Sigmoid colon (tissue), 7 donors: ENCODE measurements at places on chromosomes 7 and 10. TPM values are rescaled to one million over a fixed set of nuclear protein-coding genes. Genes with fewer than 3 reads are reported as not detected.

DNA sequence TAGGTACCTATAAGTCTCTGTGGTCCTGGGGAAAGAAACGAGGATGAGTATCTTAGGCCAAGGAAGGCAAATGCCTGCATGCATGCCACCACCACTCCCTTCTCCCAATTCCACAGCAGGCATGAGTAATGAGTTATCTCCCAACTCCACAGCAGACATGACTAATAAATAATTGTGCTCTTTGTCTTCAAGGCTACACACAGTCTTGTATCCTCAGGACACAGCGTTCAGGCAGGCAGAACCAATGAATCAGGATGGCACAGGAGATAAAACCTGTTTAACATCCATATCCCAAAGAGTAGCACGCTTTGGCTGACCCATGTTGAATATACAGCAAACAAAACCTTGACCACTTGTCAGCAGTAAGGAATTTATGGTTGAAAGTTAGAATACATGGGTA lies 229.7 kb upstream of the NFE2L3 start:
- H3K4me3 ChIP-seq, result no peak overlapping the region
- no peaks in the 10 kb centered on the region for H3K4me1 ChIP-seq
- DNase-seq, result no peak
- H3K36me3 ChIP-seq, result no peaks in the 10 kb centered on the region
- no peak overlapping the region for H3K27ac ChIP-seq

GRCh38 chr10:85224366-85224940 lies 896.1 kb downstream of the CCSER2 start:
- H3K4me3 ChIP-seq, result no peak overlapping the region
- H3K27ac ChIP-seq, result no peak overlapping the region
- no peaks in the 10 kb centered on the region for H3K36me3 ChIP-seq
- DNase-seq, result no peak

DNA sequence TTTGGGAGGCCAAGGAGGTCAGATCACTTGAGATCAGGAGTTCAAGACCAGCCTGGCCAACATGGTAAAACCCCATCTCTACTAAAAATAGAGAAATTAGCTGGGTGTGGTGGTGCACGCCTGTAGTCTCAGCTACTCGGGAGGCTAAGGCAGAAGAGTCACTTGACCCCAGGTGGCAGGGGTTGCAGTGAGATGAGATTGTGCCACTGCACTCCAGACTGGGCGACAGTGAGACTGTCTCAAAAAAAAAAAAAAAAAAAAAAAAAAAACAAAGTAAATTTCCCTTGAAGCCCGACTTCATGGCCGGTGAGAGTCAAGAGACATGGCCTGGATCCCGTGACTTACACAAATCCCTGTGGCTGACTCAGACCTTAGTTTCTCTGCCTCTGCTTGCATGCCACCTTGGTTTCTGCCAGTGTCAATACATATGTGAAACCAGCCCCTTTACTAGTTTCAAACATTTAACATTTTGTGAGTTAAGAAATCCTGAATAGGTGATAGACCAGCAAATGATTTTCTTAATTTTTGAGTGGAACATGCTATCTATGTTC lies 62.8 kb downstream of the ZEB1 start:
- no peaks in the 10 kb centered on the region for H3K27me3 ChIP-seq
- no peak overlapping the region for H3K4me3 ChIP-seq
- no peak overlapping the region for H3K27ac ChIP-seq
- no peak for DNase-seq
- no peaks in the 10 kb centered on the region for H3K4me1 ChIP-seq
- H3K36me3 ChIP-seq, result no peaks in the 10 kb centered on the region

DNA sequence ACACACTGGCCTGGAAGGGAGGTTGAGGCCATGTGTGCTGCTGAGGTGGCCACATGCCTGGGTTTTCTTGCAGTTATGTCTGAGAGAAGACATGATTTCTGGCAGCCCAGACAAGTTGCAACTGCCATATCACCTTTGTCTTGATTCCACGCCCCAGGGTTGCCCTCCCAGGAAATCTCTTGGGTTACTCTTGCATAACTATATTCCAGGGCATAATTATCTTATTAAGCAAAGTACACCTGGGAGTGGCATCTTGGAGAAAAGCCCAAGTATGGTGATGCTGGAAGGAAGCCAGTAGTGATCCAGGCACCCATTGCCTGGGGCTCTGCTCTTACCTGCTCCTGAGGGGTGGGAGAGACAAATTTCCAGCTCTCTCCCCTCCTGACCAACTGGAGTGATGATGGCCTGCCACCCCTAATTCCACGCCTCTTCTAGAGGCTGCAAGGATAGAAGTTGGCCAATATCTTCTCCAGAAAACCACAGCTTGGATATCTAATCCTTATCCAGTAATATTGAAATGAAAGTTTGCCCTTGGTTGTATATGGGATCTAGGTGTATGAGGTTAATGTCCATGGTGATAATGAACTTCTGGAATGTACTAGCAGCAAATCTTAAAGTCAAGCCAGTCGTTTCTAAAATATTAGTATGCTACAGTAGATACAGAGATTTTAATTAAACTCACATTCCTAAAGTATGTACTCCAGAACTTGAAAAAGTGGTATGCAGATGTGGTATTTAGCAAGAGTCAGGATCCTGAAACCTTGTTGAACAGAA lies 5.0 kb downstream of the AKR1B10 start:
- H3K4me3 ChIP-seq, result no peak overlapping the region
- DNase-seq, result no peak
- no peaks in the 10 kb centered on the region for H3K36me3 ChIP-seq

GRCh38 chr7:74466196-74466813 lies 12.6 kb downstream of the GTF2IRD1 start:
- H3K36me3 ChIP-seq, result no peaks in the 10 kb centered on the region
- H3K27me3 ChIP-seq, result no peaks in the 10 kb centered on the region
- H3K27ac ChIP-seq, result peak overlapping the region; percentile 74
- no peaks in the 10 kb centered on the region for H3K4me1 ChIP-seq
- no peak overlapping the region for H3K4me3 ChIP-seq

DNA sequence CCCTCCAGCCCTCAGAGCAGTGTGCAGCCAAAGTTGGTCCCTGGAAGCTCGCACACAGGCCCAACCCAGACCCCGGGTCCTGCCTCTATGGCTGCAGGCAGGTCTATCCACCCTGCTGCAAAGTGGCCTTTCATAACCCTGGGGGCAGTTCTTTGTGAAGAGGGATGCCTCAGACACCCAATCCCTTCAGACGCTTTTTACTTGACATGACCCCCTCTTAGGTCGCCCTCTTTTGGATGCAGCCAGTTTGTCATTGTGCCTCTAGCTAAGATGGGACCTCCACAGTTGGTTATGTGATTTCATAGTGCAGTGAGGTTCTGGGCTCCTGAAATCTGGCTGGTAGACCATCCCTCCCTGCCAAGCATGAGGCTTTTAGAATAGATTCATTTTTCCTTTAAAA lies 27.3 kb downstream of the SMKR1 start:
- no peak for DNase-seq
- no peak overlapping the region for H3K4me3 ChIP-seq
- H3K27ac ChIP-seq, result no peak overlapping the region
- H3K27me3 ChIP-seq, result no peaks in the 10 kb centered on the region

GRCh38 chr10:72316748-72317435 lies 37.8 kb downstream of the DNAJB12 start:
- peaks cover 56% of the 10 kb centered on the region for H3K4me1 ChIP-seq
- H3K4me3 ChIP-seq, result no peak overlapping the region
- H3K36me3 ChIP-seq, result no peaks in the 10 kb centered on the region
- no peaks in the 10 kb centered on the region for H3K27me3 ChIP-seq
- peak overlapping the region; percentile 69 for H3K27ac ChIP-seq

- H3K4me3 ChIP-seq, result no peak overlapping the region
- DNase-seq, result no peak
- no peaks in the 10 kb centered on the region for H3K27me3 ChIP-seq
- no peaks in the 10 kb centered on the region for H3K36me3 ChIP-seq
- peaks cover 40% of the 10 kb centered on the region for H3K4me1 ChIP-seq
- H3K27ac ChIP-seq, result peak overlapping the region; percentile 35
Measured at GRCh38 chr10:97494151-97494550, 4.1 kb downstream of the MMS19 start.

Gene PON1
- not detected for total RNA-seq

DNA sequence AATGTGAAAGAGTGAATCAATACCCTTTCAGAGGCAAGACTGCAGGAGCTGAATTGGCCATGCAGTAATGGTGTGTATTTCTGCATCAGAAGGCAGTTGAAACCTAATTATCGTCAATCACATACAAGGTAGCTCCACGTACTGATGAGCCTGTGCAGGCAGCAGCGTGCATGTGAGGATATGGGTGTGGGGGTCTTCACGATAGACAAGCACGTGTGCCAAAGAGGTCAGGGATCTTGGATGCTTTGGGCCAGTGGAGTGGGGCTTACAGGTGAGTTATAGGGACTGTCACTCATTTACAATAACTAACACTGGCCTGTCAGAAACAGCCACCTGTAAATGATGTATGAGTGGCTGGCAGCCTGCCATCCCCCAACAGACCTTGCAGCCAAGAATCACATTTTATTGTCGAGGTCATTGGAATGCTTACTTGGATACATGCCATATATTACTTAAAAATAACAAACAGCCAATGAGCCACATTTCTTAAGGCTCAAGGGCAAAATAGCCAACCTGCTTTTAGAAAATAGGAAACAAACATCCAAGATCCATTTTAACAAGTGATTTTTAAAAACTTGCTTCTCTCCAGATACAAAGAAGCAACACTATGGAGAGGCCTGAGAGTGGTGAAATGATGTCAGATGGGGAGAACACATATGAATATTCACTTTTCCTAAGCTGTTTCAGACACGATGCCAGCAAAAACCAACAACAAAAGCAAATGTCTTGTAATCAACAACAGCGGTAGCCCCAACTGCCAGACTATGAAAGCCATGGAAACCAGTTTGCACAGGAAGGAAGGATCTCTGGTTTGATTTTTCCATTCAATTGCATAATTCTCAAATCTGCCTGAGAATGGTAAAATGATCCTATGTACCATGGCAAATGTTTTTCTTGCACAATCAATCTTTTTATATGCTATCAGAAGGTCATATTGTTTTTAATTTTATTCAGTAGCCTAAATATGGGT lies 210.7 kb downstream of the SKAP2 start:
- no peaks in the 10 kb centered on the region for H3K36me3 ChIP-seq
- H3K4me1 ChIP-seq, result no peaks in the 10 kb centered on the region
- no peak for DNase-seq
- no peaks in the 10 kb centered on the region for H3K27me3 ChIP-seq
- no peak overlapping the region for H3K27ac ChIP-seq

GRCh38 chr7:47443049-47443448 lies 138.9 kb downstream of the TNS3 start:
- no peaks in the 10 kb centered on the region for H3K27me3 ChIP-seq
- peaks cover 23% of the 10 kb centered on the region for H3K4me1 ChIP-seq
- no peak overlapping the region for H3K4me3 ChIP-seq
- DNase-seq, result no peak
- H3K36me3 ChIP-seq, result peaks cover 13% of the 10 kb centered on the region
- no peak overlapping the region for H3K27ac ChIP-seq

DNA sequence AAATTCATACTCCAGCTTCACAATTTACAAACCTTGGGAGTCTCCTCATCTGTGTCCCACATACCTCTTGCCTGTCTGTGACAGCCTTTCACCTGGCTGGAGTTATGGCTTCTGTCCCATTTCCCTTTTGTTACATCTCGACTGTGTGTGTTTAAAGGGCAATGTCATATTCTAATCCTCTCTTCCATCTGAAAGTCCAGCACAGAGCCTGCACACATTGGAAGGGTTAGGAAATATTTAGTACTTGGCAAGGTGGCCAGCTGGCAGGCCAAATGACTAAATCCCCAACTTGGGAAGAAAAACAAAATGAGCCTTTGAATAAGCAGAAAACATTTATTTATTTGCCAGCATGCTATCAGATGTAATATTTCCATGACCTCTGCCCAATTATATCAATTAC lies 120.1 kb upstream of the STK17A start:
- H3K27me3 ChIP-seq, result no peaks in the 10 kb centered on the region
- DNase-seq, result no peak
- no peaks in the 10 kb centered on the region for H3K36me3 ChIP-seq

DNA sequence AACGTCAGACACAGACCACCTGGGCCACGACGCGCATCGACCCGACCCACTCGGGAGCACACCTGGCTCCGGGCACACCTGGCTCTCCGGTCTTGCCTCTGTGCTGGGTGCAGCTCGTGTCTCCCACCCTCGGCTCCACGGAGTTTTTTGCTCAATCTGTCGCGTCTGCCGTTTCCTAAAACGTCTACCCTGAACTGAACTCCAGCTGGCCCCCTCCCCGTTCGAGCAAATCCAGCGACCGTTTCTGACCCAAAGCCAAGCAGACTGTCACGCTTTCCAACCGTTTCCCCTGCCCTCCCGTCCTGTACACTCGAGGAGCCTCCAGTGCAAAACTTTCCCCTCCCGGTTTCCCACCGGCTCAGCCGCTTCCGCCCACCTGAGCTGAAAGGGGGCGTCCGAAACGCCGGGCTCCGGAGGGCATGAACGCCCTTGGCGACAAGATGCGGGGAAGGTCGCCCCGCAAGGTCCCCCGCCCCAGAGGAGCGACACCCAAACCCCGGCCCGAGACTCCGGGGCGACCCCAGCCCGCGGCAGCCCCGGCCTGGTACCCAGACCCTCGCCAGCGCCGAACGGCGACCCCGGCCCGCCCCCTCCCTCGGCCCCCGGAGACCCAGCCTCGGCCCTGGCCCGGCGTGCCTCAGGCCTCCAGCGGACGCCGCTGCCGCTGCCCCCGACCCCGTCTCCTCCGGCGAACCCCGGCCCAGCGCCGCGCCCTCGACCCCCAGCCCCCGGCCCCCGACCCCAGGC lies 557 bp downstream of the CYTH3 start:
- H3K27ac ChIP-seq, result peak overlapping the region; percentile 77
- H3K27me3 ChIP-seq, result no peaks in the 10 kb centered on the region
- no peaks in the 10 kb centered on the region for H3K4me1 ChIP-seq
- DNase-seq, result peak; percentile 72
- H3K36me3 ChIP-seq, result no peaks in the 10 kb centered on the region

GRCh38 chr10:7411671-7412128 lies 866 bp upstream of the SFMBT2 start:
- peak overlapping the region; percentile 39 for H3K4me3 ChIP-seq
- no peak for DNase-seq
- H3K4me1 ChIP-seq, result peaks cover 58% of the 10 kb centered on the region
- no peaks in the 10 kb centered on the region for H3K36me3 ChIP-seq

Gene ZNF117
- total RNA-seq, result 10.2 TPM
